Mammary epithelial cell (primary cell): ENCODE measurements at places on chromosomes 6 and 20. TPM values are rescaled to one million over a fixed set of nuclear protein-coding genes. Genes with fewer than 3 reads are reported as not detected.

The C20orf204 gene
- polyA plus RNA-seq = 0.03 TPM

The DACT2 gene
- polyA plus RNA-seq = not detected

The GTSF1L gene
- not detected for polyA plus RNA-seq

DNA sequence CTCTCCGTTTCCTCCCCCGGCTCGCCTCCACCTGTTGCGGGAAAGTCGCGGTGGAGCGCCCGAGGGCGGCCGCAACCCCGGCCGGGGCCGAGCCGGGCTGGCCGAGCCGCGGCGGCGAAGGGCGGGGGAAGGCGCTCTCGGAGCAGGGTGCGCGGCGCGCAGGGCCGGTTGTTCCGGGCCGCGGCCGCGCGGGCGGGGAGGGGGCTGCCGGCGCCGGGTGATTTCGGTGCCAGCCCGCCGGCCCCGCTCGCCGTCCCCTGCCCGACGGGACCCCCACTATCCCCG is 235 bp downstream of the MAP7 start:
- no peak for DNase-seq

- no peak for DNase-seq
These were observed 320.7 kb upstream of the JARID2 start for GRCh38 chr6:14925025-14925698.

- no peak for DNase-seq
These were observed 381.5 kb downstream of the TFAP2A start for GRCh38 chr6:10033223-10033829.

- no peak for DNase-seq
These were observed 3.5 kb downstream of the RNF8 start for GRCh38 chr6:37357288-37357687.
